ENCODE measurements at places on chromosomes 1 and 21. TPM values are rescaled to one million over a fixed set of nuclear protein-coding genes. Genes with fewer than 3 reads are reported as not detected.

HPDL gene
- total RNA-seq, result not detected

- no peak for DNase-seq
These were observed 6.9 kb upstream of the ATXN7L2 start for GRCh38 chr1:109476825-109477224.

GRCh38 chr1:245166471-245166885 is 11.7 kb downstream of the KIF26B start:
- no peak for DNase-seq

- no peak for DNase-seq
These were observed 512.7 kb upstream of the ADGRL4 start for GRCh38 chr1:79519084-79519760.

GRCh38 chr1:53470155-53470554 is 11.0 kb downstream of the DMRTB1 start:
- peak; percentile 68 for DNase-seq

GRCh38 chr1:175133673-175134435 is 58.7 kb downstream of the KIAA0040 start:
- DNase-seq, result no peak

GRCh38 chr1:29807689-29808088 is 571.4 kb downstream of the PTPRU start:
- DNase-seq, result no peak

Data from SK-MEL-5 (cell line).